SK-N-SH treated with all-trans-retinoic acid at 6 μM for 48 hours (cell line): ENCODE measurements at places on chromosomes 16 and 17.

GRCh38 chr16:68696514-68696913 lies 40.6 kb upstream of the CDH1 start:
- ATAC-seq, result no peak

DNA sequence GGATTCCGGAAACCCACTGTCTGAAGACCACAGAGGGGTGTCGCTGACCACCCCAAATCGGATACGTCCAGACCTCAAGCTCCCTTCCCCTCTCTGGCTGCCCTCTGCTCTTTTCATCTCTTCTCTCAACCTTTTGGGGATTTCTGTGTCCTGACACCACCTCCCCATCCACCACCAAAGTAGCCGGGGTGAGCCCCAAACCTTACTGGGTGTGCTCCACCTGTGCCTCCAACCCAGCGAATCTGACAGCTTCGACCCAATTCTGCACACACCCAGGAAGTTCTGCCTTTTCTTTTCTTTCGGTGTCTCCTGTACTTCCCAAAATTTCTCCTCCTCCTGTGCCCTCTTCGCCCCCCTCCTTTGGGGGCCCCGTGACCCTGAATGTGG lies 534 bp downstream of the KCTD11 start:
- ATAC-seq, result no peak

DNA sequence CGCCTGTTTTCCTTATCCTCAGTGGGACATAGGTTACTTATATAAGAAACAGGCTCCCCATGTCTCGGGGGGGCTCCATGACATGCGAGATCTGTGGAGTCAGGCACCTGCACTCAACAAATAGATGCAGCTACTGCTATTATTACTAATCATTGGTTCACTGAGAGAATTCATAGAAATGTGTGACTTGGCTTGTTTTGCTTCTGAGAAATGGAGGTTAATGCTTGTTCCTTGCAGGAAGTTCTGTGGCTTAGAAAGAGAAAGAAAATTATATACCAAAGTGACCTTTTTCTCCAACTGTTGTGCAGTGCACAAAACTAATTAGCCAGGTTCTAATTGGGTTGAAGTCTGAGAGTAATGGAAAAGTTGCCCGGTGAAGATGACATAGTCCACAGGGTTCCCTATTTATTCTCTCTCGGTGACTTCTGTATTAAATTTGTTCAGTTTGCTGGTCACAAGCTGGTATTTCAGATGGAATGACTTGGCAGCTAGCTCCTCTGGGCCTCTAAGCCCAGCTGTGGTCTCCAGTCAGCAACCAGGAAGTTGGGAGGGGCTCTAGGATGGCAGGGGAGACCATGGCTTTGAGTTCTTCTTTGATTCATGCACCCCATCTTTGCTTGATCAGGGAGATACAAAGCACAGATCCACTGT lies 17.6 kb upstream of the MAF start:
- ATAC-seq, result no peak

DNA sequence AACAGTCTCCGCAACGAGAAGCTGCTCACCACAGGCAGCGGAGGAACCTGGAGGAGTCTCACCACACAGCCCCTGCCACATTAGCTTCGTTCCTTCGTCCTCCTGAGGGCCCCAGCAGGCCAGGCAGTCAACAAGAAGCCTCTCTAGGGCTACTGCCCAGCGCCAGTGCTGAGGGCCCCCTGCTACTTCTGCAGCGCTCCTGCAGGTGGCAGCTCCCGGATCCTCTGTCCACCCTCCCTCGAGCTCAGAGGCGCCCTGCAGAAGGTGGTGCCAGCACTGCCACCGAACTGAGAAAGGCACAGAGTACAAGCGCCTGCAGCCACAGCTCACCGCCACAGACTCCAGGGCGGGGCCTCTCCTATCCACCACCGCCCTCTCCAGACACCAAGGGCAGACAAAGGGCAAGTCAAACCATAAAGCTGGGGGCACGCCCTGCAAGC lies 27.3 kb downstream of the KDM8 start:
- no peak for ATAC-seq

DNA sequence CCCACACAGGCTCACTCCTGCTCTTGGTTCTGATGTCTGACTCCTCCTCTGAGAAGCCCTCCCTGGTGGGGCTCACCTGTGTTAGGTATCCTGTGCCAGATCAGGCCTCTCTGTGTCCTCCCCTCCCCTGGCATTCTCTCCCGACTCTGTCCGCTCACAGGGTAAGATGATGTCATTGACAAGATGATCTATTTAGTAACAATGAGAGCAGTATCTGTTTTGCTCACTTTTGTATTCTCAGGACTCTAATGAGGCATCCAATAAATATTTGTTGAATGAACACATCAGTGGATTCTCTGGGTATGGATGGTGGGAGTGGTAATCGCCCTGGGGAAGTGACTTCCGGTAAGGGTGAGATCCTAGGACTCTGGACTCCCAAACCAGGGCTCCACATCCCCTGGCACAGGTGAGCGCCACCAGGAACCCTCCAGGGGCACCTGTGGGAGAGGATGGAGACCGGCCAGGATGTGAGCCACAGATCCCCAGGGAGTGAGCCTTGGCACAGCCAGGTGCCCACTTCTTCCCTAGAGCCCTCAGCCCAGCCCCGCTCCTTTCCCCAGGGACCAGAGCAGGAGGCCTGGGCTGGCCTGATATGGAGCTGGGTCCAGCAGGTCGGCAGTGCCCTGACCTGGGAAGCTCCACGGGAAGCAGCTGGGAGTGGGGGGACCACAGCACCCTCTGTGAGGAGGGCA lies 5.4 kb upstream of the HAP1 start:
- peak; percentile 11; the same call in 2 of the 3 replicates for ATAC-seq
